ENCODE measurements at places on chromosomes 12 and 14. TPM values are rescaled to one million over a fixed set of nuclear protein-coding genes. Genes with fewer than 3 reads are reported as not detected.

DNA sequence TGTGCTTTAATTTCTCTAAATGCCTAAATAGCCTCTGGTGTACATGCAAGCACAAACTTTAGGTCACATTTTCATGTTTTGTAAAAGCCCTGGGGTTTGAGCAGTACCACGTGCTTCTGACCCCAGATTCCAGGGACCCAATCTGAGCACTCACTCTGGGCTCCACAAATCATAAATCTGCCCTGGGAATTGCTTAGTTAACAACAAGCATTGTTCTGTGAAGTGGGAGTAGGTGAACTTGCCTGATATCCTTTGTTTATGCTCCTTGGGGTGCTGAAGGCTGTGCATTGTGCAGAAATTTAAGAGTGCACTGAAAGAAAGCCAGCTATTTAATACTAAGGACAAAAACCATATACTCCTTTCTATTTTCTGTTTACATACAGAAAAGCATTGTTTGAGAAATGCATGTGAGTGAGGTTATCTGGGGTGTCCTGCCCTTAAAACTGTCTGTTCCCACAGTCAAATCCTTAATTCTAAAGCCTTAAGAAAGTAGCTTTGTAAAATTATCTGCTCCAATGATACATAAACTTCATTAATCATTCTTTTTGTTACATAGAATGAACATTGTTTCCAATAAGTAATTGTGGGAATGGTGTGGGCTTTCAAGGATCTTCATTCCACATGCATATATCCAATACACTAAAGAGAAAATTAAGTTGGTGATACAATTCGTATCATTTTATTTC, 258.6 kb upstream of the NPAS3 start:
- H3K4me1 ChIP-seq, result peaks cover 11% of the 10 kb centered on the region
- DNase-seq, result no peak
- H3K4me3 ChIP-seq, result no peak overlapping the region
- H3K27ac ChIP-seq, result no peak overlapping the region

DNA sequence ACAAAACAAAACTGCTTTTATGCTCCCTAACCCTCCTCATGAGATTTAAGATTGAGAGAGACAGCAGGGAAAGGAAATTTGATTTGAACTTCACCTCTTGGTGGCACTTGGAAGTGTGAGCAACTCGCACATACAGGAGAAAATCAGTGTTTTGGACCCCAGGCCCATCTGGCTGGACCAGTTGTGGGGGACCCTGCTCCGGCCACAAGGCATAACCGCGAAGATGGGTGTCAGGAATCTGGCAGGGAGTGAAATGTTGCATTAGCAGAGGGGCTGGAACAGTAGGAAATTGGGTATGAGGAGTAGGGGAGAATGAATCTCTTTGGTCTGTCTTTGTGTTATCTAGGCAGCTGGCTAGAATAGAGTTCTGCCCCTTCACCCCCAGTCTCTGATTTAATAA, 1.2 kb downstream of the CIROP start:
- no peak overlapping the region for H3K4me3 ChIP-seq
- DNase-seq, result no peak
- H3K27ac ChIP-seq, result no peak overlapping the region
- H3K4me1 ChIP-seq, result peaks cover 17% of the 10 kb centered on the region
- H3K27me3 ChIP-seq, result no peaks in the 10 kb centered on the region
- H3K36me3 ChIP-seq, result peaks cover 7% of the 10 kb centered on the region

Gene KCNK13
- 4.2 TPM for polyA plus RNA-seq

Gene POTEG
- polyA plus RNA-seq, result not detected

Gene NKX2-1
- not detected for polyA plus RNA-seq

Gene CCDC38
- not detected for polyA plus RNA-seq

Measured in CD14-positive monocyte (primary cell).